ENCODE measurements at places on chromosomes 11 and 22. TPM values are rescaled to one million over a fixed set of nuclear protein-coding genes. Genes with fewer than 3 reads are reported as not detected.

DNA sequence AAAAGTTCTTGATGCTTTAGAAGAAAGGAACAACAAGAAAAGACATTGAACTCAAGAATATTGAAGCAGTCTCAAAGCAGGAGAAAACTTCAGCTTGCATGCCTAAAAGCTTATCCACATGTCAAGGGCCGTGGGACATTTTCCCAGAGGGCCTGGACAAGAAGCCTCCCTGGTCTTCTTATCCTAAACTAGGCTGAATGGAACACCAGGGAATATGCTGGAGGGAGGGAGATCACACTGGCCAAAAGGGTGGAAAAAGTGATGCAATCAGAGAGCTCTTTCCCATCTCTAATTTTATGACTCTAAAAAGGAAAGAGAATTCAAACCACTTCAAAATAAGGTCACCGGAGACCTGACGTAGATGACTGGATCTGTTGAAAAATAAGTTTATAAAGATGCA, 107.2 kb downstream of the MPPED2 start:
- no peak for DNase-seq

- DNase-seq: no peak
These were observed at the start of gene PCF11 for GRCh38 chr11:83156996-83157593. Gene PCF11, plus strand, starts transcription at chr11:83157131. Its CDS starts 309 bp downstream, at chr11:83157440.

DNA sequence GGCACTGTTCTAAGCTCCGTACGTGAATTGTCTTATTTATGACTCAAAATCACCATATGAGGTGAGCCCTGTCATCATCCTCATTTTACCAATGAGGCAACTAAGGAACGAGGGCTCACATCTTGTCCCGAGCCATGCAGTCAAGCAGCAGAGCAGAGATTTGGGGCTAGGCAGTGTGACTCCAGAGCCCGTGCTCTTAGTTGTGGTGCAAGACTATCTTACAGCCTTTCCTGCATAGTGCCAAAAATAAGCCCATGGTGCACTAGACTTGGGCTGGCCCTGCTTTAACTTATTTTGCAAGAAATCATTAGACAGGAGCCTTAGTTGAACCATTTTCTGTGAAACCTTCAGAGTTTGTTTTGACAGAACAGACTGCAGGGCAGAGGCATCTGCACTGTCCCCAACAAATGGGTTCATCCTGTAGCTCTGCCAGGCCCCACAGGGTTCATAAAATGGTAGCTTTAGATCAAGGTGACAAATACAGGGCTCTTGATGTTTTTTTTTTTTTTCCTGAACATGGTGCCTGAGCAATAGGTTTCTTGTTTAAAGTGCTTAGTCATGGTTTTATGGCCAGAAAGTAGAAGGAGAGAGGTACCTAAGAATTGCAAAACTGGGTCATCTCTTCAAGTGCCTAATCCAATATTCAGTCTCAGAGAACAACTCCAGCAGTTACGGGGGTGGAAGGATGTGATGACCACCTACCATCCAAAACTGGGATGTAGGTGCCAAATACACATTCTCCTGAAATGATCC, 56.6 kb downstream of the BMAL1 start:
- no peak for DNase-seq

GRCh38 chr22:49014227-49015201, 813.2 kb downstream of the BRD1 start:
- no peak for DNase-seq

DNA sequence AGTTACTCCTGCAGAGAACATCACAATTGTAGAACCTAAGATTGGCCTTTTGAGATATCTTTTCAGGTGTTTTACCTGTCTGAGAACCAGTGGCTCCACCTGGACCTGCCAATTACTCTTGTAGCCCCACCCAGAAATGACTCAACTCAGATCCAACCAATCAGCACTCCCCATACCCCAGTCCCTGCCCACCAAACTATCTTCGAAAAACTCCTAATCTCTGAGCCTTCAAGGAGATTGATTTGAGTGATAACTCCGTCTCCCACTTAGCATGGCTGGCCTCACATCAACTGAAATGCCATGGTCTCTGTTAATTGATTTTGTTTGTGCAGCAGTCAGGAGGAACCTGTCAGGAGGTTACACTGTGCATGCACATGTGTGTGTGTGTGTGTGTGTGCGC, 103.6 kb downstream of the MTNR1B start:
- DNase-seq: no peak

DNA sequence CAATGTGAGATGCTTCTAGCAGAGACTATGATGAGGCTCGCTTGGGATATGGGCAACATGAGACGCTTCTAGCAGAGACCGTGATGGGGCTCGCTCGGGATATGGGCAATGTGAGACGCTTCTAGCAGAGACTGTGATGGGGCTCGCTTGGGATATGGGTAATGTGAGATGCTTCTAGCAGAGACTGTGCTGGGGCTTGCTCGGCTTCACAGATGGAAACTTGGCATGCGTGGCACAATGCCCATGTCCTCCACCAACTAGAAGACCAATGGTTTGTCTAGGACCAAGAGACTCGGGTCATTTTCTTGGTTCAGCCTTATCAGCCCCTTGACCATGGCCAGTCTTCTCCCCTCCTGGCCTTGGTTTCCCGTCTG, 7.1 kb downstream of the MYEOV start:
- no peak for DNase-seq

- no peak for DNase-seq
These were observed 6.1 kb downstream of the SLC35C1 start for GRCh38 chr11:45811109-45811435.

DNA sequence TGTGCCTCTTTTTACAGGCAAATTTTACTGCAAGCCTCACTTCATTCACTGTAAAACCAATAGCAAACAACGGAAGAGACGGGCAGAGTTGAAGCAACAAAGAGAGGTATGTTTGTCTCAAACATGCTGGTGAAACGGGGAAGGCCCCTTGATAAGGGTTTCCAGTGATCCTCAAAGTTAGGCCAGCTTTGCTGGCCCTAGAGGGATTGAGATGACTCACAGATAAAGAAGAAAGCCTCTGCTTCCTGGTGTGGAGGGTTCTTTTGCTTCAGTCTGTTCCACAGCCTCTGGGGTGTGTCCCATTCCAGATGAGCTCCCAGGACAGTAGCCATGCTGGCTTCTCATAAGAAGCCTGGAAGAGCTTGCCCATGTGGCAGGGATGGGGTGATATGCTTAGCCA, 118.9 kb upstream of the PARVA start:
- DNase-seq: no peak

ACRV1 gene
- not detected for total RNA-seq

GNAZ gene
- 0.20 TPM for total RNA-seq

All from CD4-positive, alpha-beta T cell (primary cell).